ENCODE measurements at places on chromosomes 3 and 15. TPM values are rescaled to one million over a fixed set of nuclear protein-coding genes. Genes with fewer than 3 reads are reported as not detected.

CACNA1D gene
- 9.3 TPM for total RNA-seq

PIERCE2 gene
- 1.6 TPM for total RNA-seq

P2RY13 gene
- total RNA-seq: 0.61 TPM

GRCh38 chr15:61668444-61668843, 391.8 kb downstream of the VPS13C start:
- DNase-seq: no peak

GRCh38 chr15:69119001-69119400, 41.4 kb upstream of the GLCE start:
- no peak for DNase-seq

- no peak for DNase-seq
These were observed 206.5 kb downstream of the MFSD1 start for GRCh38 chr3:159008401-159008800.

DNA sequence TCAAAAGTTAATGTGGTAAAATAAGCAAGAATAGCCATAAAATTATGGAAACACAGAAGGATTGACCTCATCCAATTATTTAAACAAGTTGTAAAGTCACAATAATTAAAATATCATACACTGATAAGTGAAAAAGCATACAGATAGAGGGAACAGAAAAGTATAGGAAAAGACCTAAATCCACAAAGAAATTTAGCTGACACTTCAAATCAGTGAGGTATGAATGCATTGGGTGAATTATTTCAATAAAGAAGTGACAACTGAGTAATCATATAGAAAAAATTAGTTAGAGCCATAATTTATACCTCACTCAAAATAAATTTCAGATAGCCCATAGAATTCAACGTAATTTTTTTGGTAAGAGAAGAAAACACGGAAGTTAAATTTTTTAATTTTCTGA, 25.1 kb downstream of the TFDP2 start:
- no peak for DNase-seq

- no peak for DNase-seq
These were observed 204.7 kb downstream of the UACA start for GRCh38 chr15:70558406-70559264.

Measured in ovary (tissue), 10 donors.